Amniotic epithelial cell (primary cell): ENCODE measurements at places on chromosomes 4 and X.

DNA sequence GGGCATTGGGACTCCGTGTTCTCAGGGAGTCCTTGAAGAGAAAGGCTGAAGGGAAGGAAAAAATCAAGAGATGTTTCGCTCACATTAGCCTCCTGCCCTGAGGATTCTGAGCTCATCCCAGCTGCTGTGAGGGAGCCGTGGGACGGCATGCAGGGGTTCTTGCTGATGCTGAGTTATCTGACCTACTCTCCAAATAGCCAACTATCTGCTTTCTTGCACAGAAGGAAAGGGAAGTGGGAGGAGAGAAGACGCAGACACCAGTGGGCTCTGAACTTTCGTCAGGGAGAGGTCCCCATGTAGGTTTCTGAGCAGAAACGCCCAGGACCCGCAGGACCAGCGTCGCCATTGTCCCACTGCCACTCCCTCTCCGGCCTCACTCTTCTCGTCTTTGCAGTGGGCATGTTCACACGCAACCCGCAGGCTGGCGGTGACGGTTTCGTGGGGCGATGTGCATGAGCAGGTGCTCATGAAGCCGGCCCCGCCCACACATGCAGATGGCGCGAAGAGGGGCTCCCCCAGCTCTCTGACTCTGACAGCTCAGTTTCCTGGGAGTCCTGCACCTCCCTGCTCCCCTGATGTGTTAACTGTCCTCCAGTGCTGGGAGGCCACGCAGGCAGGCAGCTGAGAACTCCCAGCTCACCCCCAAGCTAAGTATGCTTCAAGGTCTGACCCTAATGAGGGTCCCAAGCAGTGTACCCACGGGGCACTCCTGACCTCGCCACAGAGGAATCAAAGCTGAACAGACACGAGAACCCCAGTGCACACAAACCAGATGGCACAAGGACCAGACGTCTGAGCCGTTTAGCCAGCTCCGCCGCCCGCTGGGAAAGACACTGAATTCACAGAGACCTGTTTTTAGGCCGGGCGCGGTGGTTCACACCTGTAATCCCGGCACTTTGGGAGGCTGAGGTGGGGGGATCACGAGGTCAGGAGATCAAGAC, 13.6 kb upstream of the ABLIM2 start:
- no peak for DNase-seq

DNA sequence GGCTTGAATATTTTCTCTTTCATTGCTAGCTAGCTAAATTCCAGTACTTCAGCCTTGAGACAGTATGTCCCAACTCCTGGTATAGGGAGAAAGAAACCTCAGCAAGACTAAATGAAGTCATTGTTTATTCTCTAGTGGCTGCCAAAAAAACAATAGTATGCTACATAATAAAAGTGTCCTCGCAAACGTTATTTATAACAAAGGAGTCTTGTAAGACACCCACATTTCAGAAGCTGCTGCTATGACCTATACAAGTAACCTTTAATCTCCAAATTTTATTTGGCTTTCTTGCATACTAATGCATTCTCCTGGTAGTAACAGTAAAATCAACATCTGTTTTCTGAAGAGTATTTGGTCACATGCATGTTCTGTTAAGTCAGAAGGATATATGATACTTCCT, 28.8 kb downstream of the NEK1 start:
- DNase-seq: peak; percentile 60

GRCh38 chrX:102694749-102695148, 17.5 kb upstream of the GPRASP2 start:
- DNase-seq: no peak

DNA sequence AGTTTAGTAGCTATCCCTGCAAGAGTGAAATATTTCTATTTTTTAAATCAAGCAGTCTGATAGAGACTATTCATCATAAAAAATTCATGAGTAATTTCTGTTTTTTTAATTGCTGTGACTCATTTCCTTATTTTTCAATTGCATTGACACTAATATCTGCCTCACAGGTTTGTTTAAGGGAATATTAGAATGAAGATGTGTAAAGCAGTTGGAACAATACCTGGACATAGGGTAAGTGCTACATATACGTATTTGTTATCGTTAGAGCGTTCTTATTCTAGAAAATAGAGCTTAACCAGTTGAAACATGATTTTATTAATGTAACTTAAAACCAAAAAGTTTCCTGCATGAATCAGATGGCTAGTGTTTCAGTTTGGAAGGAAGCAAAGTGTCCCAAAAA, 2211.3 kb downstream of the PCDH7 start:
- DNase-seq: no peak

DNA sequence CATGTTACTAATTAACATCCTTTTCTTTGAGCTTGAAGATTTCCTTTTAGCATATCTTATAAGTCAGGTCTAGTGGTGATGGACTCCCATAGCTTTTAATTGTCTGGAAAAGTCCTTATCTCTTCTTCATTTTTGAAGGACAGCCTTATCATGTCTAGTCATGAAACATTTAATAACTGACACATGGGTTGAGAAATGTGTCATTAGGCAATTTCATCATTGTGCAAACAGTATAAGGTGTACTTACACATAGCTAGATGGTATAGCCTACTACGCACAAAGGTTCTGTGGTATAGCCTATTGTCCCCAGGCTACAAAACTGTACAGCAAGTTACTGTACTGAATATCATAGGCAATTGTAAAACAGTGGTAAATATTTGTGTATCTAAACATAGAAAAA, 34.5 kb upstream of the ALG13 start:
- DNase-seq: peak; percentile 27
